Stomach (tissue), 19 donors: ENCODE measurements at places on chromosomes 11 and 22. TPM values are rescaled to one million over a fixed set of nuclear protein-coding genes. Genes with fewer than 3 reads are reported as not detected.

- H3K4me3 ChIP-seq: no peak overlapping the region
- no peaks in the 10 kb centered on the region for H3K36me3 ChIP-seq
- peaks cover 36% of the 10 kb centered on the region for H3K4me1 ChIP-seq
Measured at GRCh38 chr22:24485608-24486007, 9.5 kb upstream of the UPB1 start.

DNA sequence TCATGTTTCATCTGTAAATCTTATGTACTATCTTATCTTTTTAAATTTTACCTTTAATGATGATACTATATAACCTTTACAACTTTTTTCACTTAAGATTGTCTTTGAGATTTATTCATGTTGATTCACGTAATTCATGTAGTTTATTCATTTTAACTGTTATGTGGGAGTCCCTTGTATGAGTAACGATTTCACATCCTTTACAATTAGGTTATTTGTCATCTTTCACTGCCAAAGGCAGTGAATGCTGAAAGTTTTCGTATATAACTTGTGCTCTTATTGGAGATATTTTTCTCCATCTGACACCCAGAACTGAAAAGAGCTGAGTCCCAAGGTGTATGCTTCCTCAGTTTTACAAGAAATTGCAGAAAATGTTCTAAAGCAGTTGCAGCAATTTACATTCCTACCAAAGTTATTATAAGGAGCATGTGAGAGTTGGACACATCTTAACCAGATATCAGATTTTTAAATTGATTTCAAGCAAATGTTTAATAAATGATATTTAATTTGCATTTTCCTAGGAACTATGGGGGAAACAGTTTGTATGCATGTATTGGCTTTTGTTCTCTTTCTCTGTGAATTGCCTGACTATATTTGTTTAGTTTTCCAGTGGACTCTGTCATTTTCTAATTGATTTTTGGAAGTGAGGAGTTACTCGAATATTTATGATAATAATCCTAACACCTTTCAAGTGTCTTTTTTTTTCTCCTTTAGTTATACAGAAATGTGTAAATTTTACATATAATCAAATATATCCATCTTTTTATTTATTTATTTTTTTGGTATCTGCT lies 6.4 kb downstream of the ARL14EP start:
- no peak for DNase-seq
- peaks cover 12% of the 10 kb centered on the region for H3K36me3 ChIP-seq
- peaks cover 42% of the 10 kb centered on the region for H3K4me1 ChIP-seq
- H3K27ac ChIP-seq: no peak overlapping the region
- no peaks in the 10 kb centered on the region for H3K27me3 ChIP-seq
- no peak overlapping the region for H3K4me3 ChIP-seq

DNA sequence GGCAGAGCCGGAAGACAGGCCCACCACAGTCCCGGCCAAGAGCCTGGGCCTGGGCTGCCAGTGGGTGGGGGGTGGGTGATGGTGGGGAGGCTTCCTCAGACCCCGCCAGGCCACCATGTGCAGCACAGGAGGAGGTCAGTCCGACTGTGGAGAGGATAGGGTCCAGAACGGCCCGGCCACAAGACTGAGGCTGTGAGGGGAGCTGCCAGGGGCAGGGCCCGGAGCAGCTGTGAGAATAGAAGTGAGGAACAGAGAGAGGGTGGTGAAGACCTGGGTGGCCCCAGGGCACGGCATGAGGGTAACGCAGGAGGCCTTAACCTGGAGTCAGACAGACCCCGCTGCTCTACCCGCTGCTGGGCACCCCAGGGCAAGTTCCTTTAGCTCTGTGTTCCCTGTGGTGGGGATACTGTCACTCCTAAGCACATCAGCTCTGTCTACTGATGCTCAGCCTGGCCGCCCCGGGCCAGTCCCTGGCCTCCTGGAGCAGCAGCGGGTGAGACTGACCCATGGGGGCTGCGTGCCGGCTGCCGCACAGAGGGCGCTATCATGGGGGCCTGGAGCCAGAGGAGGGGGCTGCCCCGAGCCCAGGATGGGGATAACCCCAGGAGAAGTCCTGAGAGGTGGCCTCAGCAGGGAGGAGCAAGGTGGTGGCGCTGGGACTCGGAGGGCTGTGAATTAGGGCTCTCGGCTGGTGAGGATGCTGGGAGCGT lies 1.7 kb downstream of the FERMT3 start:
- H3K4me1 ChIP-seq: peaks cover 41% of the 10 kb centered on the region
- H3K27ac ChIP-seq: peak overlapping the region; percentile 8
- DNase-seq: no peak
- no peaks in the 10 kb centered on the region for H3K27me3 ChIP-seq
- H3K36me3 ChIP-seq: peaks cover 67% of the 10 kb centered on the region
- peak overlapping the region; percentile 48 for H3K4me3 ChIP-seq

DNA sequence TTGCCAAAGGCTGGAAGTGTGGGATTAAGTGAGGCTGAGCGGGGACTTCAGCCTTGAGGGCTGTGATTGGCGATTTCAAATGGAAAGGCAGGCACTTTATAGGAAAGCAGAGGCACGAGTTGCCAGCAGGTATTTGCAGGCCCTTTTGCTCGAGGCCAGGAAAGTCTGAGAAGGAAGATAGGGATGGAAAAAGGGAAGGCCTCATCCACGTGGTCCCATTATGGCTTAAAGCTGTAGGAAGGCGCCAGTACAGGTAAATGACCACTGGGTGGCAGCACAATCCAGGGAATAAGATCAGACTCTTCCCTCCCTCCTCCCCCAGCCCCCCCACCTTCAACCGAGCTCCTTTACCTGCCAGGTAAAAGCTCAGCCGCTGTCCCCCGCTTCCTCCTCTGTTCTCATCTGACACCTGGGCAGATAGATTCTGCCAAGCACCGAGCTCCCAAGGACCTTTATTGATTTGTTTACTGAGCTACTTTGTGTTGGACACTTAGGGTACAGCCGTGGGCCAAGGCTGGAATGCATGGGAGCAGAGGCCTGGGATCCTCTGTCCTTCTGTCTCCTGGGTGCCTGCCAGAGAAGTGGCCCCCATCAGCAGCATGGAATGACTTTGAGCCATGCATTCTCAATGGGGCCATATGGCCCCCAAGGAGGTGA lies 7.5 kb downstream of the P2RX3 start:
- no peaks in the 10 kb centered on the region for H3K27me3 ChIP-seq
- H3K4me1 ChIP-seq: no peaks in the 10 kb centered on the region
- DNase-seq: peak; percentile 85
- H3K36me3 ChIP-seq: no peaks in the 10 kb centered on the region
- H3K4me3 ChIP-seq: no peak overlapping the region

DNA sequence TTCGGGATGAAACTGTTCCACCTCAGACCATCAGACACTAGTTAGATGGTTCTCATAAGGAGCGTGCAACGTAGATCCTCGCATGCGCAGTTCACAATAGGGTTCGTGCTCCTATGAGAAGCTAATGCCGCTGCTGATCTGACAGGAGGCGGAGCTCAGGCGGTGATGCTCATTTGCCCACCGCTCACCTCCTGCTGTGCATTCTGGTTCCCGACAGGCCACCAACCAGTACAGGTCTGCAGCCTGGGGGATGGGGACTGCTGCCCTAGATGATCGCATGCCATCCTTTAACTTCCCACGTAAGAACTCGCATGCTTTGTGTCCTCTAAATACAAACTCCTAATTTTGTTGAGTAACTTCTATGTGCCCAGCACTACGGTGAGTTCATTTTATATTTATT lies 62.6 kb downstream of the EFCAB6 start:
- no peak overlapping the region for H3K4me3 ChIP-seq
- H3K36me3 ChIP-seq: no peaks in the 10 kb centered on the region
- no peak for DNase-seq
- no peaks in the 10 kb centered on the region for H3K27me3 ChIP-seq
- no peaks in the 10 kb centered on the region for H3K4me1 ChIP-seq

DNA sequence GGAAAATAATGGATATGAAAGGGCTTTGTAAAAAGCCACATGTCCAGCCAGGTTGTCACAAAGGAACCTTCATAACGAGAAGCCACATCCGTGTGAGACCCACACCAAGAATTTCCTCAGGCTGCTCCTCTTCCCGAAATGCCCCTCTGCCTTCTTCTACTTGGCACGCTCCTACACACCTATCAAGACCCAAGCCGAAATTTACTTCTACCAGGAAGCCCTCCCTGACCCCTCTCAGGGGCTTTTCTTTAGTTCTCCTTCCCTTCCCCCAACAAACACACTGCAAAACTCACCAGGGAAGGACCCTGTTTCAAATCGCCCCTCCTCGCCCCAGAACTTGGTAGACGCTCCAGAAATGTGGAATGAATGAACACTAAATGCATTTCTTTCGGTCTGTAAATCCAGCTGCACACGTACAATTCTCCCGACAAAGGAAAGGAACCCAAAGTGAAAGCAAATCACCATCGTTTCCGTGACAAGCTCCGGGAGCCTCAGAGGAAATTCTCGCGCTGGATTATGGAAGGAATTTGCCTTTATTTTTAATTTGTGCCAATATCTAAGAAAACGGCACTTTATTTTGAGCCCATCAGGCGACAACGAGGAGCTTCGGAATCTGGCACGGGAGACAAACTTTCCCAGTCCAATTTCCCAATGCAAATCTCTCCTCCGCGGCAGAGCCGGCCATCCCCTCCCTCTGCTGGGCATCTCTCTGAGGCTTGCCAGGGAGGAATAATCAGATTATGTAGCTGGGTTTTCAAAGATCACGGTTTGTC lies 13.2 kb upstream of the SHISAL1 start:
- peaks cover 23% of the 10 kb centered on the region for H3K27me3 ChIP-seq
- peak; percentile 68 for DNase-seq
- H3K27ac ChIP-seq: peak overlapping the region; percentile 35
- peaks cover 12% of the 10 kb centered on the region for H3K4me1 ChIP-seq
- no peaks in the 10 kb centered on the region for H3K36me3 ChIP-seq
- H3K4me3 ChIP-seq: peak overlapping the region; percentile 53

DNA sequence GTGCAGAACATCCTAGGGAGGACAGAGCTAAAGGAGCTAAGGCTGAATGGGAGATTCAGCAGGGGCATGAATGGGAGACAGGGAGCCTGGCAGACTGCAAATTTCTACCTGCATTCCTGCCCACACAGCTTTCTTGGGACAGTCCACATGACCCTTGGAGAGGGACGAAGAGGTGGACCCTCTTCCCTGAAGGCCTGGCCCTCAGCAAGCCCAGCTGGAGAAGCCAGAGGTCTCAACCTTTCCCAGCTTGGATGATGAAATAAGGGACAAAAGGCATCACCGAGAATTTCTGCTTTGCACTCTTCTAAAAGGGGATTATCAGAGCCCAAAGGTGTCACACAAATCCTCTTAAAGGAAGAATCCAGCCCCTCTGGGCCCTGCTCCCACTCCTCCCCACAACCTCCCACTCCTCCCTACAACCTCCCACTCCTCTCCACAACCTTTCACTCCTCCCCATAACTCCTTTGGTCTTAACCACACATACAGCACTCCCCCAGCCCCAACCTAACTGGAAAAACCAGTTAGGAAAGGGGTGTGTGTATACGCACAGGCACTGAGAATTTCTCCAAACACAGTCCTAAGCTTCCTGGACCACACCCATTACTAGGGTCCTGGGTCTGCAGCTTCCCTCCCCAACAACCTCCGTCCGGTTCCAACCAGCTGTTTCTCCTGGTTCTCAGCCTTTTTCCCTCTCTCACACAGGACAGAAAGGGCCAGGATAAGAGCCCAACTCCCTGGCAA lies 38.4 kb downstream of the RPL27A start:
- peak; percentile 73 for DNase-seq
- H3K36me3 ChIP-seq: peaks cover 18% of the 10 kb centered on the region
- H3K27ac ChIP-seq: peak overlapping the region; percentile 89

- no peaks in the 10 kb centered on the region for H3K36me3 ChIP-seq
- H3K27me3 ChIP-seq: peaks cover 5% of the 10 kb centered on the region
- DNase-seq: peak; percentile 91
- peak overlapping the region; percentile 7 for H3K27ac ChIP-seq
- H3K4me1 ChIP-seq: peaks cover 32% of the 10 kb centered on the region
Measured at GRCh38 chr11:61021661-61022212, 50.3 kb downstream of the CD6 start.

PGR gene
- 0.37 TPM for total RNA-seq

- H3K27me3 ChIP-seq: no peaks in the 10 kb centered on the region
- H3K4me1 ChIP-seq: no peaks in the 10 kb centered on the region
- DNase-seq: no peak
- H3K36me3 ChIP-seq: no peaks in the 10 kb centered on the region
- no peak overlapping the region for H3K4me3 ChIP-seq
- no peak overlapping the region for H3K27ac ChIP-seq
Measured at GRCh38 chr11:114880442-114880841, 202.1 kb downstream of the NXPE2 start.

OR10A2 gene
- not detected for total RNA-seq

SCN4B gene
- total RNA-seq: 2.2 TPM

GRCh38 chr11:110112457-110112856 lies 19.3 kb downstream of the ZC3H12C start:
- DNase-seq: no peak
- H3K4me1 ChIP-seq: no peaks in the 10 kb centered on the region
- H3K36me3 ChIP-seq: peaks cover 7% of the 10 kb centered on the region
- no peak overlapping the region for H3K27ac ChIP-seq
- H3K27me3 ChIP-seq: no peaks in the 10 kb centered on the region

ARHGAP1 gene
- 35.6 TPM for total RNA-seq

DNAJB13 gene
- not detected for total RNA-seq
